M059J (cell line): ENCODE measurements at places on chromosomes 7 and 10. TPM values are rescaled to one million over a fixed set of nuclear protein-coding genes. Genes with fewer than 3 reads are reported as not detected.

The HEPACAM2 gene
- not detected in 2 replicates for total RNA-seq

The AFAP1L2 gene
- total RNA-seq: 0.44 and 1.7 TPM in 2 replicates

The EN2 gene
- total RNA-seq: not detected in 2 replicates

The CNPY4 gene
- total RNA-seq: 24.1 and 33.6 TPM in 2 replicates

The CALU gene
- total RNA-seq: 571 and 729 TPM in 2 replicates

The ATOH7 gene
- total RNA-seq: 0.07 TPM in 1 of 2 replicates, not detected in the other

The TRIM50 gene
- not detected in 2 replicates for total RNA-seq

The NAT16 gene
- total RNA-seq: 0.12 TPM in 1 of 2 replicates, not detected in the other

The FEZF1 gene
- total RNA-seq: not detected in 2 replicates

The ADAMTS14 gene
- 0.69 and 1.2 TPM in 2 replicates for total RNA-seq

The SSC4D gene
- total RNA-seq: 0.39 and 0.44 TPM in 2 replicates

The WDFY4 gene
- not detected in 2 replicates for total RNA-seq

The SPDYE18 gene
- 0.10 TPM in 1 of 2 replicates, not detected in the other for total RNA-seq

The NUTM2B gene
- 0.10 and 0.32 TPM in 2 replicates for total RNA-seq

The LOXL4 gene
- 1.2 and 1.6 TPM in 2 replicates for total RNA-seq

The NPSR1 gene
- total RNA-seq: not detected in 2 replicates

The COMTD1 gene
- 5.6 and 16.4 TPM in 2 replicates for total RNA-seq

The ARL5B gene
- 7.4 and 8.7 TPM in 2 replicates for total RNA-seq

The PRTFDC1 gene
- 15.3 and 18.0 TPM in 2 replicates for total RNA-seq

The NUTM2A gene
- total RNA-seq: 0.20 and 2.4 TPM in 2 replicates

The KCND2 gene
- not detected in 2 replicates for total RNA-seq

The GPR85 gene
- total RNA-seq: 0.15 and 0.59 TPM in 2 replicates

The RPS24 gene
- total RNA-seq: 2,206 and 2,326 TPM in 2 replicates

The ITIH5 gene
- 0.64 and 2.1 TPM in 2 replicates for total RNA-seq

The UCN3 gene
- total RNA-seq: not detected in 2 replicates

The AKR1C8 gene
- not detected in 2 replicates for total RNA-seq

The C10orf53 gene
- not detected in 2 replicates for total RNA-seq

The BLNK gene
- total RNA-seq: not detected in 2 replicates

The ADARB2 gene
- not detected in 2 replicates for total RNA-seq

The PLEKHA1 gene
- total RNA-seq: 8.8 and 13.5 TPM in 2 replicates

The C10orf143 gene
- 0.05 TPM in 1 of 2 replicates, not detected in the other for total RNA-seq

The AUTS2 gene
- total RNA-seq: 1.9 and 6.9 TPM in 2 replicates

The HKDC1 gene
- total RNA-seq: 0.27 and 3.4 TPM in 2 replicates

The KAZALD1 gene
- total RNA-seq: 6.7 and 12.5 TPM in 2 replicates

The SAMD9L gene
- total RNA-seq: 103 and 105 TPM in 2 replicates

The SLC29A4 gene
- total RNA-seq: 3.1 and 6.9 TPM in 2 replicates

The OLAH gene
- total RNA-seq: 0.52 TPM in 1 of 2 replicates, not detected in the other

The SH2D4B gene
- not detected in 2 replicates for total RNA-seq

The SPDYE5 gene
- total RNA-seq: not detected in 2 replicates

The SLC18A2 gene
- total RNA-seq: not detected in 2 replicates

The FRG2B gene
- total RNA-seq: not detected in 2 replicates

The VENTX gene
- not detected in 2 replicates for total RNA-seq

The GPER1 gene
- 0.22 and 0.25 TPM in 2 replicates for total RNA-seq

The ECHS1 gene
- 108 and 121 TPM in 2 replicates for total RNA-seq

The STRIP2 gene
- total RNA-seq: 7.8 and 12.1 TPM in 2 replicates
